ENCODE measurements at places on chromosomes 13 and 19. TPM values are rescaled to one million over a fixed set of nuclear protein-coding genes. Genes with fewer than 3 reads are reported as not detected.
A peak's percentile ranks its signal among the peaks of the same experiment; 100 is the strongest.

The STOML3 gene
- not detected for total RNA-seq

DNA sequence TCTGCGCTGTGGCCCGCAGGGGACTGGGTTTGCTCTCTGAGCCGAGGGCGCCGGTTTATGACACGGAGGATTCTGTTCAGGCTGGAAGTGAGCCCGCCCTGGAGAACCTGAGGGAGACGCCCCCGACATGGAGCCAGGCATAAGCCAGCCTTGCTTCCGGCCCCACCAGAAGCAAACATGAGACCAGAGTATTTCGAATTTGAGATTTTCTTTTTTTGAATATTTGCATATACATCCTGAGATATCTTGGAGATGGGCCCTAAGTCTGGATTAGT, 72.9 kb downstream of the KDM4B start:
- DNase-seq, result no peak

GRCh38 chr19:4365341-4365740, 22.0 kb downstream of the MPND start:
- no peak for DNase-seq

The ZNF227 gene
- 14.1 TPM for total RNA-seq

- DNase-seq, result no peak
These were observed 670 bp downstream of the MAP2K7 start for GRCh38 chr19:7904074-7905020.

The CALR3 gene
- total RNA-seq, result not detected

DNA sequence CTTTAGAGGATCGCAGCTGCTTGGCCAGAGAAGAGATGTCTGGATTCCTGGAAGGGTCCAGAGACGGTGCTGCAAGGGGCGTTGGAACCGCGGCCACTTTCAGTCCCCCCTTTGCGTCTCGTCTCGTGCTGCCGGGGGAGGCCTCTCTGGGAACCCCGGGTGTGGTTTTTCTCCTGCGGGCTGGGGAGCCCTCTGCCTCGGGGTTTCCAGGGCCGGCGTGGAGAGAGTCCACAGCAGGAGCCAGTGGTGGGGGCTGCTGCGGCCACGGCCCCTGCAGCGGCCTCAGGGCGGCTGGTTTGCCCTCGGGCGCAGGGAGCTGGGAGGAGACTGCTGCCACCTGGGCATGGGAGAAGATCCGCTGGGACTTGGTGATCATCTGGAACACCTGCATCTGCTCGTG, 28.5 kb downstream of the ZNF541 start:
- DNase-seq, result no peak

- peak; percentile 26 for DNase-seq
These were observed 29.2 kb downstream of the CLEC4M start for GRCh38 chr19:7792281-7792680.

GRCh38 chr19:46373491-46374359, 26.8 kb downstream of the PPP5C start:
- DNase-seq, result peak; percentile 41

DNA sequence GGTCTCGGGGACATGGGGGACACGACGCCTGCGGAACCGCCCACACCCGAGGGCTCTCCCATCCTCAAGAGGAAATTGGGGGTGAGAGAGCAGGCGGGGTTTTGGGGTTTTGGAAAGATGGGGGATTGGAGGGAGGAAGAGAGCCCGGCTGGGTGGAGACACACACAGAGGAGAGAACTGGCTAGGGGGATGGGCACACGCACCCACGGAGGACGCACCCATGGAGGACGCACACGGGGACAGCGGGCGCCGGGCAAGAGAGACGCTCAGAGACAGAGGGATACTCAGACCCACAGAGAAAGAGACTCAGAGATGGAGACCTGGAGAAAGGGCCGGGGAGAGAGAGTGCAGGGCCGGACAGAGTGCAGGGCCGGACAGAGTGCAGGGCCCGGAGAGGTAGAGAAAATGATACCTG, 52.1 kb downstream of the MAP4K1 start:
- no peak for DNase-seq

GRCh38 chr13:112819111-112819510, 129.3 kb downstream of the ATP11A start:
- no peak for DNase-seq

- no peak for DNase-seq
These were observed 12.1 kb downstream of the CCDC70 start for GRCh38 chr13:51873837-51874236.

DNA sequence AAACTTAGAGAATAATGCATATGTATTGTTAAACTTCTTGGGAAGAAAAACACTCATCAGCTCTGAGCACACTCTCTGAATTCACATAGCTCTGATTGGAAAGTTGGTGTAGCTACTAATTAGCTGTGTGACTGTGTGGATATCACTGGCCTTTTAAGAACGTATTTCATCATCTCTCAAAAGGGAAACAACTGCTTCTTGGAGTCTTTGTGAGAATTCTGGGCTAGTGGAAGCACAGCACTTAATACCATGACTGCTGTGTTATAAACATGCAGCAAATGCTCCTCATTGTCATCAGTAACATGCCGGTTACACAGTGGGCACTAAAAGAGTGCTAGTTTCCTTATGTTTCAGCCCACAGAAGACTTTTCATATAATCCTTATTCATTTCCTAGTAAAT, 220.9 kb upstream of the CSNK1A1L start:
- peak; percentile 18 for DNase-seq

The MAB21L1 gene
- 3.7 TPM for total RNA-seq

The ZNF490 gene
- 7.4 TPM for total RNA-seq

DNA sequence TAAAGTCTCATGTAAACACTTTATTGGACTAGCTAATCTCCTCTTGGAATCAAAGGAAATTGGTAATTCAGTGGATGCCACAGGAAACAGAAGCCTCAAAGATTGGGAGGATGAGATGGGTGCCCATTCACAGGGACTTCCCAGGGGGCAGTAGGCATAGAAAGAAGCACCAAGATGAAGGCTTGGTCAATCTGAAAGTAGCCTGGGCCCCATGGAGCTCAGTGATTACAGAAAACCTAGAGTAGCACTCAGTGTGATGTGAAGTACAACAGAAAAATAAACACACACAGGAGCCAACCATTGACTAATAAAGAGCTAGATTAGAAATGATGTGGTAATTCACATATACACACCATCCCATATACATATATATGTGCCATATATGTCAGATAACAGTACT, 560.6 kb downstream of the TBC1D4 start:
- DNase-seq, result no peak

DNA sequence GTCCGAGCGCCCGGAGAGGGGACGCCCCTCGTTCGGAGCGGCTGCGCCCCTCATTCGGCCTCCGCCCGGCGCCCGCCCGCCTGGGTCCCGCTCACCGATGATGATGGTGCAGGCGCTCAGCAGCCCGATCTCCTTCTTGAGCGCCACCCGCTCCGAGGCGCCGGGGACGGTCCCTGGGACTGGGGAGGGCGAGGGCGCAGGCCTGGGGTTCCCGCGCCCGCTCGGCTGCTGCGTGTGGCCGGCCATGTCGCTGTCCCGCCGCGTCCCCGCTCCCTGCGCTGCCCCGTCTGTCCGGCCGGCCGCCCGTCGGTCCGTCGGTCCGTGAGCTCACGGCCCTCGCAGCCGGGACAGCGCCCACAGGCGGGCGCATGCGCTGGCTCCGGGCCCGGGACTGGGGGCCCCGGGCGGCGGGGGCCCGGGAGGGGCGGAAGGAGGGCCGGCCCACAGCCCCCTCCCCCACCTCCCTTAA, at the start of gene SLC7A10:
Gene SLC7A10 (minus strand): TSS at position 393 of the 469 bp plus-strand sequence. CDS start 147 bp downstream, at position 246.
- DNase-seq, result no peak

GRCh38 chr13:33743438-33744368, 74.2 kb upstream of the RFC3 start:
- no peak for DNase-seq

The PSG1 gene
- total RNA-seq, result not detected

- DNase-seq, result no peak
These were observed 437.4 kb upstream of the SPRY2 start for GRCh38 chr13:80778297-80778696.

The C19orf81 gene
- not detected for total RNA-seq

DNA sequence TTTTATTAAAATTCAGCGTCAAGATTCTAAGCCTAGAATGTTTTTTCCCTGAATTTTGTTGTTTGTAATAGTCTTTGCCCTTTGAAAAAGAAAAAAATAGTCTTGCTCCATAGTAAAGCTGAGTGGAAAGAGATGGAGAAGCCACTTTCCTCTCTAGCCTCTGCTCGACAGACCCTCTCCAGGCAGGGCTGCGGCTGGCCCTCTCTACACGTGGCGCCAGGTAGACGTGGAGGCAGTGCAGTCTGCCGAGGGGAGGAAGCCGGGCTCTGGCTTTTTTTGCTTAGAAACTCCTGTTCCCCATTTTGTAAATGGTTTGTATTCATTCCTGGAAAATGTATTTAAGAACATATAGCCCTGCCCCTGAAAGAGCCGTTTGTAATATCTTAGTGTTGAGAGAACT, 35.3 kb downstream of the MPHOSPH8 start:
- DNase-seq, result no peak

DNA sequence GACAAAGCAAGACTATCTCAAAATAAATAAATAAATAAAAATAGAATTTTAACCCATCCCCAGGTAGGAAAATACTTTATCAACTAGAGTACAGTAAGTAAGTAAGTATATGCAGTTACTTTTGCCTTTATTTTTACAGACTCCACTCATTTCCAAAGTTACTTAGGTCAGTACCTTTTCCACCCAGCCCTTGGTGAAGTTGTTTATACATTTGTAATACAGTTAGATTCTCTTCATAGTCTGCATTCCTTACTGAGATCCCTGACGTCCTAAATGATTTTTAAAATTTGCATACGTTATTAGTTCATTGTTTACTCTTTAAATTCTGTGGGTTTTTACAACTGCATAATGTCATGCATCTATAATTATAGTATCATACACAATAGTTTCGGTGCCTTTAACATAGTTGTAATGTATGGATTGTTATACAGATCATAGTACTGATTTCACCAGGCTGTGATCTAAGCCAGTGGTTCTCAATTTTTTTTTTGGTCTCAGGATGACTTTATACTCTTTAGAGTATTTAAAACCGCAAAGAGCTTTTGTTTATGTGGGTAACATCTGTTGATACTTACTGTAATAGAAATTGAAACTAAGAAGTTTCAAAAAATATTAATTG, 10.4 kb downstream of the SETDB2 start:
- DNase-seq, result peak; percentile 31

GRCh38 chr19:6392221-6393073, 517 bp downstream of the GTF2F1 start:
- DNase-seq, result no peak

The PARP4 gene
- total RNA-seq, result 109 TPM

The MTUS2 gene
- total RNA-seq, result 0.36 TPM

DNA sequence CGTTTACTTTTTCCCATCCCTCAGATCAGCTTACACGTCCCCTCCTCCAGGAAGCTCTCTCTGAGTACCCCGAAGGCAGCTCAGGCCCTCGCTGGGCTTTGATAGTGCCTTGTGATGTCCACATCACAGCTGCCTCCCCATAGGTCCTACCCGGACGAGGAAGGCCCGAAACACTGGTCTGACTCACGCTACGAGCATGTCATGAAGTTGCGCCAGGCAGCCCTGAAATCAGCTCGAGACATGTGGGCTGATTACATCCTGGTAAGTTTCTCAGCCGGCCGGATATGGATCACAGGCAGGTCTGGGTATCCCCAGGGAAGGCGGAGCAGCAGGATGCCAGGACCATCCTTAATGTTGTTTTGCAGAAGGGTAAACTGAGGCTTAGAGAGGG, 4.8 kb downstream of the COLGALT1 start:
- DNase-seq, result peak; percentile 94
